H7 (cell line): ENCODE measurements at places on chromosomes 16 and 17. TPM values are rescaled to one million over a fixed set of nuclear protein-coding genes. Genes with fewer than 3 reads are reported as not detected.

GRCh38 chr17:37650419-37651003, 7.3 kb upstream of the DDX52 start:
- peak; percentile 48 for DNase-seq

- peak; percentile 80 for DNase-seq
These were observed 22.7 kb upstream of the SRCIN1 start for GRCh38 chr17:38628441-38628840.

DNA sequence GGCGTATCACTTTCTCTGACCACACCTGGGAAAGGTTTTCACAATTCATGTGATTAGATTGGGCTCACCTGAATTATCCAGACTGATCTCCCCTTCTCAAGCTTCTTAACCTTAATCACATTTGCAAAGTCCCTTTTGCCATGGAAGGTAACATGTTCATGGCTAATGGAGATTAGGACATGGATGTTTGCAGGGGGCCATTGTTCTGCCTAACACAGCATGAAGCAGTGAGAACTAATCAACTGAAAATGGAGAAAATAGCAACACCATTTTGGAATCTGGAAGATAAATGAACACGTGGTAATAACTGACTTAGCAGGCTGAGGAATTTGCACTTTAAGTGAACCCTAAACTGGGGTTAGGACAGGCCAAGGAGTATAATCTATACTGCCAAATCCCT, 25.0 kb upstream of the SBK1 start:
- DNase-seq = no peak

DNA sequence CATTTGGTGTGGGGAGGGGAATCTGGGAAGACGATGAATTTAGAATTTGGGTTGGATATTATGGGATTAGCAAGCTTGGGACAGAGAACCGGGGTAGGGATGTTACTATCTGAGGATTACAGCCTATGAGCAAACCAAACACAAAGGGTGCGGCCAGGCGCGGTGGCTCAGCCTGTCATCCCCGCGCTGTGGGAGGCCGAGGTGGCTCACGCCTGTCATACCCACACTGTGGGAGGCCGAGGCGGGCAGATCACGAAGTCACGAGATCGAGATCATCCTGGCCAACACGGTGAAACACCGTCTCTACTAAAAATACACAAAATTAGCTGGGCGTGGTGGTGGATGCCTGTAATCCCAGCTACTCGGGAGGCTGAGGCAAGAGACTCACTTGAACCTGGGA, 60.9 kb downstream of the VPS53 start:
- DNase-seq = no peak

TBX4 gene
- not detected in 2 replicates for total RNA-seq

SOST gene
- total RNA-seq = not detected in 2 replicates

FOXL1 gene
- total RNA-seq = 0.15 and 0.17 TPM in 2 replicates

HP gene
- 1.6 and 9.8 TPM in 2 replicates for total RNA-seq

OTOP2 gene
- not detected in 2 replicates for total RNA-seq

DNA sequence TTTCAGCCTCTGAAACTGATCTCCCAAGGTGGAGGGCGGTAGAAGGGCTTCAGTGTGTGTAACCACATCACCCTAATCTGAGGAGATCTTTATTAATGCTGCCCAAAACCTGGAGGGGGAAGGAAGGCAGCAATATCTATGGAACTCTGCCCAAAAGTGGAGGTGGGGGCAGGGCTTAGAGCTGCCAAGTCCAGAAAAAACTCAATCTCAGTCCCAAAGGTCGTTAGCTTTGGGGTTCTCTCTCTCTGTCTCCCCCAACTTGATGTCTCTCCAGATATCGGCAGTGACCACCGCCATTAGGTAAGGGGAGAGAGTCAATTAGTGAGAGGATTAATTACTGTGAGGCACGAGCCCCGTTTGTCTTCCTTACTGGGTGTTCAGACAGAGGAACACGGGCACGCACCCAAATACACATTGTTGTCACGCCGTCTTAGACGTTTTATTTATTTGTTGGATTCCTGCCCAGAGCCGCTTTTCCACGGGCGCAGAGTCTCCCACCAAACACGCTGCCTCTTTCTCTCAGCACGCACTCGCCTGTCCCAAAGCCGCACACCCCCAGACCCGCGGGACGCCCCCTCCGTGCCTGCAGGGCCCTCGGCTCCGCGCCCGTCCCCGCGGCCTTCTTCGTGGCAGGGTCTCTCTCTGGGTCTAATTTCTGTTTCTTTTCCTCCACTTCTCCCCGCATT, 5.4 kb upstream of the LHX1 start:
- peak; percentile 57 for DNase-seq

OR3A2 gene
- not detected in 2 replicates for total RNA-seq

- no peak for DNase-seq
These were observed 81.8 kb downstream of the IRX3 start for GRCh38 chr16:54204756-54205155.

GUCY2D gene
- total RNA-seq = not detected in 2 replicates

DNA sequence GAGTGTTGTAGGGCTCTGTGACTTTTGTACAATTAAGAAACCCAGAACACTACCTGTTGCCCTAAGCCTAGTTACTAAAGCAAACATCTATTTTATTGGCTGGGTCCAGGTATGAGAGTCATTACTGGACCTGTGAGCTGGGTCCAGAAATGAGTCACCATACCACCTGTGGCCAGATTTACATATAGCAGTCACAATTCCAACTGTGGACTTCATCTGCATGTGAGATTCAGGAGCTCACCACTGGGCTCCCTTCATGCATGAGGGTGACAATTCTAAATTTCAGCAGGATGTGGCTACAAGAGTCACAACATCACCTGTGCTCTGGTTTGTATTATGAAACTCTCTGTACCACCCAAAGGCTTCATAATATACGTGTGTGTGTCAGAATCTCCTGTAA, 2038.0 kb downstream of the TP53TG3F start:
- DNase-seq = no peak

DNA sequence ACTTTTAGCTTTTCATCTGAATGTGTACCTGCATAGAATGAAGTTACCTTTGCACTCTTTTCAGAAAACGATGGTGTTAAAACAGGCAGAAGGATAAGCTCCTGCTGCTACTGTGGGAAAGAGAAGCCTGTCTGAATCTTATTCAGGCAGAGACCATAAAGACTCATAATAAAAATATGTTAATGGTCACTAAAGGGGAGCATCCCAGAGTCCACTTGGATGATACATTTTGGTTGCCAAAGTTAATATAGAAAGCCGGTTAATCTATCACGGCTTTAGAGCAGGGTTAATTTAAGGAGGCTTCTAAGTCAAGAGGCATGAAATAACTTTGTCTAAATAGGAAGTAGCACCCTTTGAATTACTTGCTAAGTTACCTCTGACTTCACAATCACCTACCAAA, 2.9 kb downstream of the MARCHF10 start:
- DNase-seq = no peak
